Stimulated activated CD4-positive, alpha-beta T cell treated with anti-CD3 and anti-CD28 coated beads, Interleukin-1b, Interleukin-23, amount 100 ng/mL, for 1 hour (primary cell): ENCODE measurements at places on chromosomes 3 and 15.

GRCh38 chr15:76193934-76194333 lies 117.3 kb downstream of the ETFA start:
- no peak for DNase-seq

GRCh38 chr15:40877694-40878093 lies 3.7 kb upstream of the RHOV start:
- DNase-seq = no peak

- DNase-seq = no peak
Measured at GRCh38 chr15:29675791-29676301, 146.4 kb downstream of the TJP1 start.

DNA sequence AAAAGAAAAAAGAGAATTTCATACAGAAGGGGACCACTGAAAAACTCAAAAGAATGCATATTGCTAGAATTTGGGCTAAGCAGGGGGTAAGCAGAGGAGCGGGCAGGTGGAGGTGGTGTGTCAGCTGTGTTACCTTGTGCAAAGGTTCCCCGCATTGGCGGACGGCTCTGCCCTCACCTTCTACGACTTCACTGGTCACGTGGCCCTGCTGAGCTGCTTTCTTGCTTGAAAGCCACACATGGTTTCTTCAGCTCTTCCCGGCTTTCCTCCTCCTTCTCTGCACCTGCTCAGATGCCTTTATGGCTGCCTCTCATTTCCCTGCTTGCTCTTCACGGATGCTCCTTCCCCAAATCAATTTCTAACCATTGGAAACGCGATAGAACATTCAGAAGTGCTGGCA lies 30.5 kb downstream of the FAH start:
- DNase-seq = no peak

- DNase-seq = no peak
Measured at GRCh38 chr15:64182859-64183370, 20.1 kb upstream of the PPIB start.

DNA sequence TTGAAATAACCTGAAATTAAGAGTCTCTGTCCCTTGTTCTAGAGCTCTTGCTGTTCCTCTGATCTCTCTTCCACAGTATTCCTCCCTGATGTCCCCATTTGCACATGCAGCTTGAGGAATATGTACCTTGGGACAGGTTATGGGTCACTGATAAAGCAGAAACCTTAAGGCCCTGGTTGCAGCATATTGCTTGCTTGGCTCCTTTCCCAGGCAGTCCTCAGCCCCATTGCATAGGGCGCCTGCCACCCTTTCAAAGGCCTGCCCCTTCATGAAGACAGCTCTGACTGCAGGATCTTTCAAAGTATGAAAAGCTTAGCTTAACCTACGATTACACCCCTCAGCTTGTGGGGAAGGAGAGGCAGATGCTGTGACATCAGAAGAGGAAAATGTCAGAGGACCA lies 51.6 kb downstream of the WDR76 start:
- DNase-seq = no peak

DNA sequence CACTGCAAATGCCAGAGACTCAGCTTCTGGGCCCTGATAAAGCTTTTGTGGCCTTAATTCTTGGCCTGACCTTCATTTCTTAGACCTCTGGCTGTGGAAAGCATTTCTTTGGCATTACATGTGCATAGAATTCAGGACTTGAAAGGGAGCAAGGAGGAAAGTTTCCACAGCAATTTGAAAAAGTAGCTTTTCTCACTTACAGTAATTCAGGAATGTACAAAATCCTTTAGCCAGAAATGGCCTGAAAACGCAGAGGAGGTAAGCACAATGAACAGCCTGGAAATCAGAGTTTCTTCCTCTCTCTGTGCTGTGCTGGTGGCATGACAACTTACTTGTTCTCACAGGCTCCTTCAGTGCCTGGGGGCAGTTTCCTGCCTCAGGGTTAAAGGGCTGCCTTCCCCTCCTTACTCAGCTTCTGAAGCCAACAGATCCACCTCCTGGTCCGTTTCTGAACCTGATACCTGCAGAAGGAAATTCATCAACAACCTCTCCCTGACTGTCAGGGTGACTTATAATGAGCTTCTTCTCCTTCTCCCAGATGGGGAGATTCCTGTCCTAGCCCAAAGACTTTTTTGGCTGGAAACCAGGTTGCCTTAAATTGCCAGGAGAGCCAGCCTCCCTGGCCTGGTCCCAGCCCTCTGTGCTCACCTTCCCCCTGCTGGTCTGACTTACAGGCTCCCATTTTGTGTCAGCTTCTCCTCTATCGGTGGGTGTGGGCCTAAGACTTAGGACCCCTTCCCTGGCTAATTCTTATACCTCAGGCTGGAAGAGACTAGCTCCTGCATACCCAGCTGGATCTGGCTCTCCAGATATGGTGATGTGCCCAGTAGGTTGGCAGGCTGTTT lies 102.3 kb downstream of the MYRIP start:
- no peak for DNase-seq

DNA sequence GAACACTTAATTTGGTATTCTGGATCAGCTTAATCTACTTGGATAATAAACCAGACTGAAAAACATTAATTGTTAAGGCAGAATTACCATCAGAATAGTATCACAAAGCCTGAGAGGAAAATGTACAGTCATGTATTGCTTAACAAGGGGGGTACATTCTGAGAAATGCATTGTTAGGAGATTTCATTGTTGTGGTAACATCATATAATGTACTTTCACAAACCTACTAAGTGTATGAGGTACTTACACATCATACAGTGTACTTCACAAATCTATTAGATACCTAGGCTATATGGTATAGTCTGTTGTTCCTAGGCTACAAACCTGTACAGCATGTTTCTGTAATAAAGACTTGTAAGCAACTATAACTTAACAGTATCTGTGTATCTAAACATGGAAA lies 68.2 kb downstream of the NBEAL2 start:
- no peak for DNase-seq

DNA sequence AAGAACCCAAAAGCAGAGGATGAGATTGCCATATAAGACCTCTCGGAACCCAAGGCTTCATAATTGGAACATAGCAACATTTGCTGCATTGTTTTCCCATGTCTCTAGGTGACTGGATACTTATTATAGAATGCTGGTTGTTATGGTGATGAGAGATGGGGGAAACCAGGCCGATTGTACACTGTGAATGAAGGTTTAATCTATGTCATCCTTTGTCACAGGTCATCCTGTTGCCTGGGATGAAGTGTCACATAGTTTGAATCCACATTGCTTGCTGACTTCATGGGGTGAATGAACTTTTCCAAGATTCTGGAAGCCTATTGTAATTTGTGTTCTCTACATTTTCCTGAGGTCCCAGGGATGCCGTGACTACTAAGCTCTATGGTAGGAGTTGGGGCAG lies 41.8 kb downstream of the CLEC3B start:
- DNase-seq = no peak

DNA sequence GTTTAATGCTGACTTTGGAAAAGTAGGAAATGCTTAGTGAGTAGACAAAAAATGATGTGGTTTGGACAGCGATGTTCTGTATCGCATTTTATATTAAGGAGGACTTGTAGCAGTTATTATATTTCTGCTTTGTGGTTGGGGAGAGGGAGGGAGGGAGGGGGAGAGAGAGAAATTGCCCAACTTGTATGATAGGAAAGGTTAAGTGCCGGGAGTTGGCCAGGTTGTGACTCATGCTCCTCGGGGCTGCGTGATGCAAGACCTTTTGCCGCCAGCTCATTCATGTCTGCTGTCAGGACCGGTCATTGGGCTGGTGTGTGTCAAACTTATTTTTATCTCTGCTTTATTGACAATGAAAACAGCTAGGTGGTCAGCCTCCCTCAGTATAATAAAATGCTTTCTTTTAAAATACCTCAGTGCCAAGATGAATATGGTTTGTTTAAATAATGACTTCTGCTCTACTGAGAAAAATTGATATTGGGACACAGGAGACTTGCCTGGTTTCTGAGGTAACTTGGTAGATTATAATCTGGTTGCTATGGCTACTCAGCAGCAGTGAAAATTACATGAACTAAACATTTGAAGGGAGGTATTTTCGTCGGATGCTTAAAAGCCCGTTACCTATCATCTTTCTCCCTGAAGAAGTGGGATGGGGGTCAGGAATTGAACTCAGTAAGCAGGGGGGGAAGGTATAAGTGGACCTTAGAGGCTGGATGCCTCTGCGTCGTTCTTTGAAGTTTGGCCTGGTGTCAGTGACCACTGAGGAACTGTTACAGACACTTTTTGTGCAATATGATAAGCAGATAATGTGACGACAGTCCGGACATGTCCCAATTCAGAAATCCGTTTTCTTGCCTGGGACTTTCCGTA lies 90.7 kb downstream of the FNDC3B start:
- no peak for DNase-seq

GRCh38 chr15:89367485-89368451 lies 33.1 kb upstream of the POLG start:
- DNase-seq = no peak

DNA sequence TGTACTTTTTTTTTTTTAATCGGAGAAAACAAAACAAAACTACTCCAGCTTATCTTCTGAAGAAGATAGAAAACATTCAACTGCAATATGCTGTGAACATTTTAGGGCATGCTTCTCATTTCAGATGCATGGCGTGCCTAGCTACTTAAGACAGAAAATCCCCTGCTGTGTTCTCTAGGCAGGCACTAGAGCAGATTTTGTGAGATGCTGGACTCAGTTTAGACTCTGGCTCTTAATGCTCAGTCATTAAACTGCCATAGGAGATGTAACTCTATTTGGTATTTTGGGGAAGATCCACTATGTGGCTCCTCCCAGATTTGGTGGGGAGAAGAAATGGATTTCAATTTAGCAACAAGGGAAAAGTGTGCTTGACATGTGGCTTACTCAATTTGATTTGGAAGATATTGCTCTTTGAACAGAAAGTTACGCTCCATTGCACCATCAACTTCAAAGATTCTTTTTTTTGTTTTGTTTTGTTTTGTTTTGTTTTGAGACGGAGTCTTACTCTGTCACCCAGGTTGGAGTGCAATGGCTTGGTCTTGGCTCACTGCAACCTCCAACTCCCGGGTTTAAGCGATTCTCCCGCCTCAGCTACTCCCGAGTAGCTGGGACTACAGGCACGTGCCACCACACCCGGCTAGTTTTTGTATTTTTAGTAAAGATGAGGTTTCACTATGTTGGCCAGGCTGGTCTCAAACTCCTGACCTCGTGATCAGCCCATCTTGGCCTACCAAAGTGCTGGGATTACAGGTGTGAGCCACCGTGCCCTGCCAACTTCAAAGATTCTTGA lies 62.0 kb upstream of the LEKR1 start:
- DNase-seq = no peak

DNA sequence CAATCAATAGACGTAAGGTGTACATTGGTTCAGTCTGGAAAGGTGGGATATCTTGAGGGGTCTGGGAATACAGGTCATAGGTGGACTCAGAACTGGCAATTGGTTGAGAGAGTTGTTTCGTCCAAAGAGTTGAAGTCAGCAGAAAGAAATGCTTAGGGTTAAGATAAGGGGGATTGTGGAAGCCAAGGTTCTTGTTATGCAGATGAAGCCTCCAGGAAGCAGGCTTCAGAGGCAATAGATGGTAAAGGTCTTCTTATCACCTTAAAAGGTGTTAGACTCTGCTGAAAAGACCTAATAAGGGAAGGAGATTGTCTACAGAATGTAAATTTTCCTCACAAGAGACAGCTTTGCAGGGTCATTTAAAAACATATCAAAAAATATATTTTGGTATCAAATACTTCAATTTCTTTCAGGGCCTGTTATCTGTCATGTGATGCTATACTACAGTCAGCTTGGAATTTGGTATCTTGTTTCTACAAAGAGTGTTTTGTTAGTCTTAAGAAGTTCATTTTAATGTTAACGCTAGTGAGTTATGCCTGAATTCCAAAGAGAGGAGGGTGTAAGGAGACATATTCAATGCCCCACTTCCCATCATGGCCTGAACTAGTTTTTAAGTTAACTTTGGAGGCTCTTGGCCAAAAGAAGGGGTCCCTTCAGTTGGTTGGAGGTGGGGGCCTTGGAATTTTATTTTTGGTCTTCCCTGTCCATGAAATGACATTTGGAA lies 378.2 kb upstream of the ROBO2 start:
- DNase-seq = no peak

GRCh38 chr15:52247461-52247860 lies 48.1 kb downstream of the MYO5C start:
- DNase-seq = no peak

DNA sequence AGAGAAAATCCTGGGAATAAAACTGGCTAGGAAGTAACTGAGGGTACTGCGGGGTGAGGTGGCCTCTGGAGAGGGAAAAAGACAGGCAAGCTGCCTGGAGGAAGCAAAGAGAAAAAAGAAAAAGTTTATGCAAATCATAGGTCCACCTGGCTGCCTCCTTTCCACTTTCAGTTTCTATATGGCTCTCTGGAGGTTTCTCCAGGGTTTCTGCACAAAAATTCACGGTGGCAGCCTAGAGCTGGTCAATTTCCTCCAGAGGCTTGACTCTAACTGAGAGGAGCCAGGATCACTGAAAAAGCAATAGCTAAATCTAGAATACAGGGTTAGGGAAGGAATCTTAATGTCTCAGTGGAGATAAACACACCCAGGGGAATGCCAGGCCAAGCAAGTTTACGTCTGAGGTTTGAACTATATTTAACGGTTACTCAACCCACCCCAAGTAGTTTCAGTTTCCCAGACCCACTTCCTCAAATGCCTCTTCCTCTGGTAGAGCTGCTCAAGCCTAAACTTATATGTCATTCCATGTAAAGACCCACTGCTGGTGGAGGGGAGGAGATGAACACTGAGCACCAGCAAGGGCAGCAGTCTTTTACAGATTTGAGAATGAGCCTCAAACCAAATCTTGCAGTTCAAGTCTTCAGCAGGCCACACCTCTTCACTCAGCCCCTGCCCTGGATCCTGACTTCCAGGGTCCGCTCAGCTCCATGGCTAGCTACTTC lies 5.7 kb downstream of the LYSMD2 start:
- DNase-seq = no peak

DNA sequence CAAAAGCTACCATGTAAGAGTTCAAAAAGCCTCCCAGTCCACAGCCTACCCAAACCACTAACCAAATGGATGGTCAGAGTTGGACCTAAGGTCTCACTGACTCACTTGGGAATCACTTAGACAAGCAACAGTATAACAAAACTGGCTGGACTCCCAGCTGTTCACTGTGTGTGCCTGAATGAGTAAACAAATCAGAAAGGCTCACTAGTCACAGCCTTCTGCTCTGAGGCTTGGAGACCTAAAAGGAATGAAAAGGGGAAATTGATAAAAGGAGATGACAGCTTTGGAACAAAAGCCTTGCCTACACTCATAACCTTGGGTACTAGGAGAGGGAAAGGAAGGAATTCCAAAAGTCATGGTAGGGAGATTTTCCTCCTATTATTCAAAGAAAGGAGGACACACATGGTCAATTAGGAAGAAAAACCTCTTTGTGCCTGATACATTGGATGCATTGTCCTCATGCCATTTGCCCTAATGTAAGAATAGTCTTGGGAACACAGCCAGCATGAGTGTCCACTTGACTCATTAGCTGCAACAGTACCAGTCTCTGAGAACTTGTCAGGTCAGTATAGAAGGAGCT lies 92.3 kb downstream of the FRMD5 start:
- no peak for DNase-seq
